Dermis microvascular lymphatic vessel endothelial cell (primary cell): ENCODE measurements at places on chromosomes 4 and X. TPM values are rescaled to one million over a fixed set of nuclear protein-coding genes. Genes with fewer than 3 reads are reported as not detected.

Gene BMPR1B
- 0.38 and 0.51 TPM in 2 replicates for total RNA-seq

Gene YY2
- total RNA-seq, result 0.90 and 1.0 TPM in 2 replicates

Gene LIMCH1
- 17.3 and 25.4 TPM in 2 replicates for total RNA-seq

Gene FHIP1A
- total RNA-seq, result 0.39 and 0.76 TPM in 2 replicates

Gene MAGED1
- 47.0 and 84.8 TPM in 2 replicates for total RNA-seq

Gene BANK1
- total RNA-seq, result under 0.01 TPM in 2 replicates

Gene CCDC110
- total RNA-seq, result 0.13 and 0.25 TPM in 2 replicates

Gene ITIH6
- not detected in 2 replicates for total RNA-seq

Gene RHOXF1
- not detected in 2 replicates for total RNA-seq

Gene PPEF2
- under 0.01 TPM in 1 of 2 replicates, not detected in the other for total RNA-seq

Gene KLHL13
- 0.38 and 0.51 TPM in 2 replicates for total RNA-seq

Gene PDZD11
- 28.5 and 35.9 TPM in 2 replicates for total RNA-seq

Gene OTUD5
- 22.1 and 32.1 TPM in 2 replicates for total RNA-seq

Gene IL1RAPL1
- total RNA-seq, result under 0.01 TPM in 2 replicates

Gene SLC4A4
- total RNA-seq, result not detected in 2 replicates

Gene DCAF12L2
- total RNA-seq, result not detected in 2 replicates

Gene GAR1
- total RNA-seq, result 2.5 and 3.2 TPM in 2 replicates

Gene STAP1
- not detected in 2 replicates for total RNA-seq

Gene SERTM2
- total RNA-seq, result not detected in 2 replicates

Gene MAGEA10
- not detected in 2 replicates for total RNA-seq

Gene EDA
- total RNA-seq, result 1.2 and 2.5 TPM in 2 replicates

Gene VCX3A
- total RNA-seq, result not detected in 2 replicates

Gene TMPRSS11E
- not detected in 2 replicates for total RNA-seq

Gene ZBED1
- 32.1 and 40.3 TPM in 2 replicates for total RNA-seq

Gene TRMT2B
- total RNA-seq, result 14.5 and 17.1 TPM in 2 replicates

Gene PHEX
- 0.63 and 0.64 TPM in 2 replicates for total RNA-seq

Gene CSAG3
- total RNA-seq, result not detected in 2 replicates

Gene GYPA
- not detected in 2 replicates for total RNA-seq

Gene F9
- total RNA-seq, result not detected in 2 replicates

Gene BEND2
- not detected in 2 replicates for total RNA-seq

Gene C1QTNF7
- not detected in 2 replicates for total RNA-seq
